ENCODE measurements at places on chromosomes 6 and 20. TPM values are rescaled to one million over a fixed set of nuclear protein-coding genes. Genes with fewer than 3 reads are reported as not detected.

The NRSN1 gene
- total RNA-seq, result not detected

The TREML2 gene
- 0.40 TPM for total RNA-seq

The TRMT6 gene
- total RNA-seq, result 10.1 TPM

DNA sequence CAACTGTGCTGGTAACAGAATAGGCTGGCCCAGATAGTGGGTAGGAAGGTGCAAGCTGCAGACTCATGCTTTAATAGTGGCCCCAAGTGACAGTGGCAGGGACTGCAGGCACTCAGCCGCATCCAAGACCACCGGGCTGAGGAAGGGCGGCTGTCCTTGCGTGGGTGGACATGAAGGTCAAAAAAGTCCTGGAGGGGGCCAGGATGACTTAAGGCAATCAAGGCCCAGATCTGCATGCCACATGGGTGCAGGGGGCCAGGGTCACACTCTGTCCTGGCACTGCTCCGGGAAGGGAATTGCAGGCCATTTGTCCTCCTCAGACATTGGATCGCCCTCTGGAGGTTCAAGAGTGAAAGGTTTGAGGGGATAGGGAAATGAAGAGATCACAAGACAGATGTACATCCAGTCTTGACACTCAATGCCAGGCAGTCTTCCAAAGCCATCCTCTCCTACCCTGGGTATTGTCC lies 10.4 kb upstream of the VNN2 start:
- peak; percentile 60 for DNase-seq

- peak; percentile 58 for DNase-seq
These were observed 1.2 kb downstream of the OGFR start for GRCh38 chr20:62805711-62806382.

GRCh38 chr6:146875927-146876270 lies 277.1 kb downstream of the ADGB start:
- DNase-seq, result no peak

DNA sequence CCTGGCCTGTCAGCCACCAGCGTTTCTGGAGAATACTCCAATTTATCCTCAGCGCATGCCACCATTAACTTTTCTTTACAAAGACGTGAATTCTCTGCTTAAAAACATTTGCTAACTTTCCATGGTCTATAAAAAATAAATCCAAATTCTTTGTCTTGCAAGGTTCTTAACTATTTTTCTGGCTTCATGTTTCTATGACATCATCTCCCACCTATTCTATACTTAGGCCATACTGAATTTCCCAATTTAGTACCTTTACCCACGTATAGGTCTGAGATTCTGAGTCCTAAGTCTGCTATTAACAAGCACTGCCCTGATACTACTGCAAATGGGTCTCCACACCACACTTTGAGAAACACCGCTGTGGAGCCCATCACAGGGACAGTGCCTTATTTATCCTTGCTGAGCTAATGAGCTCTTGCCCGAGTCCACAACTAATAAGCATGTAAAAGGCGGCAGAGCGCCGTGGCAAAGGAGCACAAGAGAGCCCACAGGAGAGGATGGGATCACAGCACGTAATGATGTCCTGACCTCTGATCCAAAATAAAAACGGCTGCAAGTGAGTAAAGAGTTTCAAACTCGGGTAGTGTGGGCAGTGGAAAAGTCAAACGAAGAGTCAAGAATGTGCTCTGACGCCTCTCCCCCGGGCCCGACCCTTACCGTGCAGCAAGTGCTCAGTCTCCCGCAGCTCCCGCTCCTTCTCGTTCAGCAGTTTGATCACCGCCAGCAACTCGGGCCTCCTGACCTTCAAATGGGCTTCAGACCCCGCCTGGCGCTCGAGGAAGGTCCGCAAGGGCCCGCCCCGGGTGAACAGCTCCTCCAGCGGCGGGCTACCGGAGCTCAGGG lies 519 bp downstream of the MTRF1L start:
- peak; percentile 24 for DNase-seq

DNA sequence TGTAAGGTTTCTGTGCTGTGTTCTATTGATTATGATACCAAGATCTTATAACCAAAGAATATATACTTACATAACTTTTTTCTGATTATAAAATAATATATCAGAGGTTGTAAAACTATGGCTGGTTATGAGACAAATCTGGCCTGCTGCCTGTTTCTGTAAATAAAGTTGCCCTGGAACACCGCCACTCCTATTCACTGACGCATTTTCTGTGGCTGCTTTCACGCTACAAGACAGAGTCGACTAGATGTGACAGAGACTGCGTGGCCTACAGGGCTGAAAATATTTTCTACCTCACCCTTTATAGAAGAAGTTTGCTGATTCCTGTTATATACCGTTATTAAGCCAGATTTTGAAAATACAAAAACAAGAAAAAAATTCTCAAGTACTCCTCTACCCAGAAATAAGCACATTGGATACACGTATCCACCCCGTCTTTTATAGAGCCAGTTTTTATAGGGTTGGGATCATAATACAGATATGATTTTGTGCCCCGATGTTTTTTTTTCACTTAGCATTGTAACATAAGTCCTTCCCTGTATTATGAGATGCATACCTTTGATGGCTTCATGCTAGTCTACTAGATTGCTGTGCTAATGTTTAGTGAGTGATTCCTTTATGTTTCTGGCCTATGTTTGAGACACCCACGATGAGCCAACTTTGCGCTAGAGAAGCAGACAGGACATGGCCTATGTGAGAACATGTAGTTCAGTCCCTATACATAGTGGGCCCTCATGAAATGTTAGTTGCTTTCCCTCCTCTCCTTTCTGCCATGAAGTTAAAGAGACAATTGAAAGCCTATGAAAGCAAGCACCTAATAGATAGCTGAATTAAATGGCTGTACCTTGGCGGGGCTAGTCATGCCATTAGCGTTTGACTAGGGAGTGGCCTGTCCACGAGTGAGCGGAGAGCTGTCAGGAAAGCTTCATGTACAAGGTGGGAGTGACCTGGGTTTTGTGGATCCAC lies 98.1 kb upstream of the KCNK16 start:
- no peak for DNase-seq

DNA sequence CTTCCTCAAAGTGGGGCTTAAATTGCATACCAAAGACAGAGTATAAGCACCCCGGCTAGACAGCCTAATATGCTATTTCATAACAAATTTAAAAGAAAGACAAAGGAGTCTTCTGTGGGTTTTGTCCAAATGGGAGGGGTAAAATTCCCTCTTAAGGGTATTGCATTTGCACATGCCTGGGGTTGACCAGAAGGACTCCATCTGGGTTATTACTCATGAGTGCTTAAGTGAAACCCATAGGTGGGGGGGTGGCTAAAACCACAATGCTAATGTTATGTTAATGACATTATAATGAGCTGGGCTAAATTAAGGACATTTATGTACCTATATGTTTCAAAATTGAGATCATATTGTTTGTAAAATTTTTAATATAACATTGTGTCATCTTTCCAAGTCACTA lies 15.0 kb downstream of the IMPG1 start:
- DNase-seq, result no peak

DNA sequence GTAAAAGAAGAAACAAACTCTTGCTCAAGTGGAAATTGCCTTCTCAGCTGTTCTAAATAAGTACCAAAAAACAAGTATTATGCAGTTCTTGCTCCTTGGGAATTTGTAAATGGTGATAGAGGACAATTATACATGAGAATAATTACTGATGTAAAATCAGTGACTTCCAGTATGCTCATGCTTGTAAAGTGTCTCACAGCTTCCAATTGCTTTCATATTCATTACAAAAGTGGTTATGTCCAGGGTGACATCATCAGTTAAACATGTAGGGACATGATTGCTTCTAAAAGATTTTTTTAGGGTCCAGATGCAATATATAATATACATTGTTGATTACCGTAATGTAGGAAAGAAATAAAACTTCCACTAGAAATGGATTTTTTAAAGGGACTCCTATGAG lies 122.8 kb upstream of the B3GAT2 start:
- no peak for DNase-seq

- DNase-seq, result no peak
These were observed 42.7 kb downstream of the ANKRD6 start for GRCh38 chr6:89475634-89476033.

GRCh38 chr6:166603043-166603690 lies 16.7 kb upstream of the RAMACL start:
- DNase-seq, result no peak

DNA sequence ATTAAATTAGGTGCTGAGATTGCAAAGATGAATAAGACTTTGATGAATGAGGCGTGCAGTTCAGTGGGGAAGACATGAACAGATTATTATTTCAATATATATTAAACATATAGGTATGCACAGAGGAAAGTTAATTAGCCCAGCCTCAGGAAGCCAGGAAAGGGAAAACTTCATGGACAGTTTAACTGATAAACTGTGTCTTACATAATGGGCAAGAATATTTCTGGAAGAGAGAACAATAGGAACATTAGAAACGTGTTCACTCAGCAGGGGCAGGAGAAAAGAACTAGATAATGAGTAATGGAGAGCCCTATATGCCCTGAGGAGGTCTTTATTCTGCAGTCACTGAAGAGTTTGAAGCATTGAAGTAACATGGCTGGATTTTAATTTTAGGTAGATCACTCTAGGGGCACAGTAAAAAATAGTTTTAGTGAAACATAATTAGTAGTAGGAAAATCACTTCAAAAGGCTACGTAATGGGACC lies 23.6 kb downstream of the CEP57L1 start:
- no peak for DNase-seq

GRCh38 chr6:143197377-143197776 lies 136.7 kb downstream of the AIG1 start:
- no peak for DNase-seq

GRCh38 chr20:46959081-46959692 lies 64.5 kb downstream of the EYA2 start:
- no peak for DNase-seq

DNA sequence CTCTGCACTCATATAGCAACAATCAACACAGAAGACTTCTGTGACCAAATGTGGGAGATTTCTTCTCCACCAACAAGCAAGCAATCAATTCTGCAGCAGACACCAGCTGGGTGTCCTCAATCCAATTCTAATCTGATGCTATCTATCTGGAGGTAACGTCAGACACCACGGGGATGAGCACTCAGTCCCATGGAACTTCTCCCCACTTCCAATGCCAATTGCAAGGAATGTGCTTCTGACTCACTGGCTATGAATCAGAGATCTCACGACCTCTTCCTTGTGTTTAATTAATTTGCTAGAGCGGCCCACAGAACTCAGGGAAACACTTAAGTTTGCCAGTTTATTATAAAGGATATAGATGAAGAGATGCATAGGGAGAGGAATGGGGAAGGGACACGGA lies 103.5 kb upstream of the SIRPG start:
- no peak for DNase-seq

DNA sequence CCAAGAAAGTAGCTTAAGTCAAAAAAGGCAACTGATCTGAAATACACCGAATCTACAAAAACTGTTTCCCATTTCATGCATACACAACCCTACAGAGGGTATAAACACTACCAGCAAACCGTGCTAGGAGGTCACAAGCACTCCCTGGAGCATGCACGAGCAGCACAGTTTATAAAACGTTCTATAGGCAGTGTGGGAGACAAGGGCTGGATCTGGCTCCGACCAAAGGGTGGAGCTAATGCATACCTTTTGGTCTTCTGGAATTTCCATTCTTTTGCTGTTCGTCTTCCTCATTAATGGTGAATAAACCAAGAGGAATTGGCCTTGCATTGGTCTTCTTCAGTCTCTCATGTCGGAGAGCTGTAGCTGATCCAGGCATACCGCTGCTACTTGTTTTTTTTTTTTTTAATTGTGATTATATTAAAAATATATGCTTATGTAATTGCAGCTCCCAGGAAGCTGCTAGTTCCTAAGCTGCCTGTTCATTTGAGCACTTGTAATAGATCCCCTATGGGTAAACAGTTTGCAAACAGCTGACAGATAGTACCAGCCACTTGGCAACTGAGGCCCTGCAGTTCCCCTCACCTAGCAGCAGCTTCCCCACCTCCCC lies 24.5 kb downstream of the MAP7 start:
- no peak for DNase-seq

- DNase-seq, result peak; percentile 16
These were observed 27.5 kb upstream of the NHSL1 start for GRCh38 chr6:138526822-138527235.

DNA sequence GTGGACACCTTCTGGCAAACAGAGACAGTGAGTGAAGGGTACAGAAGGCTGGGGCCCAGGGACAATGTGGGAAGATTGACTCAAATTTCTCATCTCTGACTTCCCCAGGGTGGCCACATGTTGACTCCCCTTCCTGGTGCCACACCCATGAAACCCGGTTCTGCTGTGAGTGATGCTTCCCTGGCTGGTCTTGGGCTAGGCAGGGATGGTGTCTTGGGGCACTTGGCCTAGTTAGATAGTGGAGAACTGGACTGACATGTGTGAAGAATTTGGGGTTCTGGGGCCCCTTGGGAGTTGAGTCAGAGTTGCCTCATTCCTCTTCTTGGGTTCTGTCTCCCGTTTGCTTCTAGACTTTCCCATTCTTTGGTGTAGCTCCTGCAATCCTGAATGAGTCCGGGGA lies 34.2 kb downstream of the GSS start:
- no peak for DNase-seq

- peak; percentile 32 for DNase-seq
These were observed 4.1 kb downstream of the TMEM239 start for GRCh38 chr20:2820084-2820895.
